WERI-Rb-1 (cell line): ENCODE measurements at places on chromosomes 11 and 22.

DNA sequence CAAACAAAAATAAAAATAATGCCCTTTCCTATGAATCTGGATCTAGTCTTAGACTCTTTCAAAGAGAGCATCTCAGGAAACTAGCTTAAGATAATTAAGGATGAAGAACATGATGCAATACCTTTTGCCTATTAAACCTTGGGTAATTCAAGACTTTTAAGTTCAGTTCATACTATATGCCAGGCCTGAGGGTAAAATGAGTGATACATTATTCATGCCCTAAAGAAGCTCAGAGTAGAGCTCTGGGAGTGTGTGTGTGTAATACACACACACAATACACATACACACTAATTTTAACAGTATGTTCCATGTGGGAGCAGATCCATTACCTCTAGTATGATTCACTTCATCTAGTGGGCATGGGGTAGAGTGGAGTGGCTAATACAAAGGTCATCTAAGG is 651.4 kb upstream of the CHORDC1 start:
- DNase-seq, result no peak

GRCh38 chr22:37818409-37819104 is 4.6 kb upstream of the GALR3 start:
- peak; percentile 78 for DNase-seq

DNA sequence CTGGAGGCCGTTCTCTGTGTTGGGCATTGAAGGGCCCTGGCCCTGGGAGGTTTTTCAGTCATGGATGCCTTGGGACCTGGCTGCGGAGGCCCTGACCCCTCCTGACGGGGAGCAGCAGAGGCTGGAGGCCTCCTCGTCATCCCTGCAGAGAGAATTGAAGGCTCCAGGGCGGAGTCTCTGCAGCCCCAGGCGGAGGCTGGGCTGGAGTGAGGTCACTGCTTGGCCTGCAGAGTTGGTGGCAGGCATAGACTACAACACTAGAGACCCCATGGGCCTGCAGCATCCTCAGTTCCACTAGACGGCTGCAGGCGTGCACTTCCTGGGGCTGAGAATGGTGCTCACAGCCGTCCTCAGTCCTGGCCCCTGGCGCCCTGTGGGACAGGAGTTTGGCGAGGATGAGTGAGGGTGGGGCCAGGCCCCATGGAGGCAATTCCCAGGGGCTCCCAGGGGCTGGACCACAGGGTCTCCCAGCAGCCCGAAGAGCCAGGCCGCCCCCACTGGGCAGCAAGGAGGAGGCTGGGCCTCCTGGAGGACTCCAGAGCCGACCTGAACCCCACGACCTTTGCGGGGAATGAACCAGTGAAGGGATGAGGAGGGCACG is 1194.9 kb downstream of the BRD1 start:
- DNase-seq, result peak; percentile 23

DNA sequence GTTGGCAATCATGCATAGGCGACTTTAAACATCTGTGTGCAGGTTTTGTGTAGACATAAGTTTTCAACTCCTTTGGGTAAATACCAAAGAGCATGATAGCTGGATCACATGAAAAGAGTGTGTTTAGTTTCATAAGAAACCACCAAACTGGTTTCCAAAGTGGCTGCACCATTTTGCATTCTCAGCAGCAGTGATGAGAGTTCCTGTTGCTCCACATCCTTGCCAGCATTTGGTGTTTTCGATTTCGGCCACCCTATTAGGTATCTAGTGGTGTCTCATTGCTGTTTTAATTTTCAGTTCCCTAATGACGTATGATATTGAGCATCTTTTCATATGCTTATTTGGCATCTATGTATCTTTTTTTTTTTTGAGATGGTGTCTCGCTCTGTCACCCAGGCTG is 62.8 kb upstream of the CCND1 start:
- DNase-seq, result no peak

GRCh38 chr11:132445859-132446291 is 1075.5 kb downstream of the NTM start:
- DNase-seq, result no peak

DNA sequence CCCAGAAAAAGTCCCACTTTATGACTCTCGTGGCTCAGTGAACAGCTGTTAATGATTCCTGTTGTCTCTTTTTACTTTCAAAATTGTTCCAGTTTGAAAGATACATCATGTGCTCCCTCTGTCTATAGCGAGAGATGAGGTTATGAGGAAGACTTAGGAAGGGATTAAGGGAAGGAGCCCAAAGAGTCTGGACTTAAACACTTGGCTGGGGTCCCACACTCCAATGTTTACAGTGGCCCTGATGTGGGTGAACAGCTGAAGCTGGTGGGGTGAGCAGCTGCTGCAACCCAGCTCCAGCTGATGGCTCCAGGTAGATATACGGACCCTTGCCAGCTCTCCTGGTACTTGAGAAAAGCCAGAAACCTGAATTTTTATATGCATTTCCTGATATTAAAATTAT is 84.5 kb upstream of the PLET1 start:
- DNase-seq, result no peak

DNA sequence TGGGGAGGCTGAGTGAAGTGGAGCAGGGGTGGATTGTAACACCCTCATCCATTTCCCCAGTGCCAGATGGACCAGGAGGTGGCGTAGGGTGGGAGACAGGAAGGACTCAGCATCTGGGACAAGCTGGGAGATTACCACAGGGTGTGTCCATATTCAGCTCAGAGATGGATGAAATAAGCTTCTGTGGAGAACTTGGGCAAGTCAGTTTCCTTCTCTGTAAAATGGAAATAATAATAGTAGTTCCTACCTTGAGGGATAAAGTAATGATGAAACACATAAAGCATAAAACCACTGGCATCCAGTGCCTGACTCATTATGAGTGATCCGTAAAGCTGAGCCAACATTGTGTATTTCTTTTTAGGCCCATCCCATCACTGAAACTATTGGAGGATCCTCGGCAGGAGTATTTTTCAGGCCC is 607 bp upstream of the ROBO4 start:
- peak; percentile 96 for DNase-seq

DNA sequence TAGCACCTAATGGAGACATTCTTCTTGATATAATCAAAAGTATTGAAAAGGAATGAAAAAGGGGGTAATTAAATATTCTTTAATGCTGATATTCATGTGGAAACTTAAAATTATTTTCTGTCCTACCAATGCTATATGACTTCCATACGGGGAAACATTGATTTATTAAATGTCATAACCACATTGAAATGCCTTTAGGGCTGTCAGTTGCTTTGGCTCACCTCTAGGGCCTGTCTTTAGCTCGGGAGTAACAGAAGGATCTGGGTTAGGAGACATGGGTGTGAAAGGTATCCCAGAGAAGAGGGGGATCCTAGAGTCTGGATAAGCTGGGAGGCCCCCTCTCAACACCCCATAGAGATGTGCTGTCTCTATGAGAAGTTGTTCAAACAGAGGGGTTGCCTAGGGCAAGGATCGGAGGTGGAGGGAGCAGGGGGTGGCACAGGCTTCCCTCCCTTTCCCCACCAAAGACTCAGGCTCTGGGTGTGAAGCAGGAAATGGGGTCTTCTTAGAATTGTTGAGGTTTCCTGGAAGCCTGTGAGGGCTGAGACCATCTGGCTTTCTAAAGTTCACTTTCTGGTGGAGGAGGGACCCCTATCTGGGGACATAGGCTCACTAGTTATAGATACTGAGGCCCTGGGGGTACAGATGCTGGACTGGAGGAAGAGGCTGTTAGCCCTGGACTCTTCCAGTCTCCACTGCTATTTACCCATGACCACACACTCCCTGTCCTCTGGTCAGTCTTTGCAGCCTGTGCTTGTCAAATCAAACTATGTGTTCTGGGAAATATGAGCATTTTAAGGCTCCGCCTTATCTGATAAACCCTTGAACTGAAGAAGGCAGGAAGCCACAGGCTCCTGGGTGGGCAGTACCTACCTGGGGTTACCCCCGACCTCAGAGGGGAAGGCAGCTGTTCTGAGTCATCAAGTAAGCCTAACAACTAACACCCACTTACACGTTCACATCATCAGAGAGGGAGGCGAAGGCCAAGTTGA is 55.8 kb upstream of the RRAS2 start:
- DNase-seq, result no peak

GRCh38 chr11:115247361-115247760 is 256.9 kb downstream of the CADM1 start:
- DNase-seq, result no peak

DNA sequence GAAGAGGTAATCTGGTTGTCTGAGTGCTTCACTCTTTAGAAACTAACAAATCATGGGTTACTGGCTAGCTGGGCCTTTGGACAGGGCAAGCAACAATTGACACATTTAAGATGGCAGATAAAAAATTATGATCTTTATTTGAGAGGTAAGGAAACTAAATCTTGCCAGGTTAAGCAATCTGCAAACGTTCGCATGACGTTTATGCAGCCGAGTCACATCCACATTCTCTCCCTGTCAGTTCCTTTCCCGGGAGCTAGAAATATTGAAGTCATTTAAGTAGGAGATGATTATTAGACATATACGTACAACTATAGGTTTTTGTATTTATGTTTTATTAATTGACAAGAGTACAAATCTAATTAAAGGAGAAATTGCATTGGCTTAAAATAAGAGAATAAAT is 57.4 kb upstream of the RCN1 start:
- DNase-seq, result no peak

DNA sequence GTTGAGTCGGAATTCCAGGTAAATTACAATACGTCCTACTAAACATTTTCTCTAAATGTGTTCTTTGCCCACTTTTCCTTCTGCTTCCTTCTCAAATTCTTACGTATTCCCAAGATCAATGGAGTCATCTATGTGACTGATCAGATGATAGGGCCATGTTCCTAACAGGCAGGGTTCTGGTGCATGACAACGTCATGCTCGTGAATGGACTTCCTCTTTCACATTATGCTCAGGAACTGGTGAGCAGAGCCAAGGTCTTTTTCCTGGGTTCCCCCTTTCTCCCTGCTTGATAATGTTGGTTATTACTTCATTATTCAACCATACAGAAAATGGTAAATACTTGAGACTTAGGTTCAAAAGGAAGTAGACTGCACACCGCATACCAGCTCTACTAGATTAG is 789.4 kb downstream of the OPCML start:
- DNase-seq, result no peak

- DNase-seq, result no peak
Observed at GRCh38 chr11:1302461-1303125, 6.8 kb downstream of the TOLLIP start.

DNA sequence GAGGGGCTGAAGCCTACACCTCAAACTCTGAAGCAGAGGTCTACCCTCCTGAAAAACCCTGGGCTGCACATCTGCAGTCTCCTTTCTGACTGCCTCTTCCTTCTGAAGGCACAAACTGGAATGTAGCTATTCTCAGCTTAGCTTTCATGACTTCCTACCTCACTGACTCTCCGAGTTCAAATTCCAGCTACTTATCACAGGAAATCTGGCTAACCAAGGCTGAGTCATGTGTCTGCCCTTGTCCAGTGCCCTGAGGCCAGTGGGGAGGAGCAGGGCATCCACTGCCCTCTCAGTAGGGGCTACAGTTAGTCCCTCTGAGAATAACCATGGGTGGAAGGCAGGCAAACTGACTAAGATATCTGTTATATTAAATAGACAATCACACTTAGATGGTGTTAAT is 29.2 kb downstream of the PDGFD start:
- DNase-seq, result no peak

GRCh38 chr22:32745251-32745995 is 56.1 kb upstream of the TIMP3 start:
- peak; percentile 38 for DNase-seq

GRCh38 chr11:23688835-23689234 is 808.0 kb upstream of the LUZP2 start:
- no peak for DNase-seq

- DNase-seq, result no peak
Observed at GRCh38 chr11:60059521-60060240, 3.2 kb downstream of the MS4A3 start.

- no peak for DNase-seq
Observed at GRCh38 chr11:57946628-57947027, 77.1 kb upstream of the OR9Q1 start.

- no peak for DNase-seq
Observed at GRCh38 chr11:117183724-117184349, 5.3 kb downstream of the SIDT2 start.

- DNase-seq, result no peak
Observed at GRCh38 chr11:14386081-14386480, 27.1 kb upstream of the RRAS2 start.

- DNase-seq, result no peak
Observed at GRCh38 chr11:99505316-99505715, 484.6 kb downstream of the CNTN5 start.
